ENCODE measurements at places on chromosomes 16 and 17.

- no peak for DNase-seq
Observed at GRCh38 chr17:45910667-45911066, 16.3 kb downstream of the MAPT start.

DNA sequence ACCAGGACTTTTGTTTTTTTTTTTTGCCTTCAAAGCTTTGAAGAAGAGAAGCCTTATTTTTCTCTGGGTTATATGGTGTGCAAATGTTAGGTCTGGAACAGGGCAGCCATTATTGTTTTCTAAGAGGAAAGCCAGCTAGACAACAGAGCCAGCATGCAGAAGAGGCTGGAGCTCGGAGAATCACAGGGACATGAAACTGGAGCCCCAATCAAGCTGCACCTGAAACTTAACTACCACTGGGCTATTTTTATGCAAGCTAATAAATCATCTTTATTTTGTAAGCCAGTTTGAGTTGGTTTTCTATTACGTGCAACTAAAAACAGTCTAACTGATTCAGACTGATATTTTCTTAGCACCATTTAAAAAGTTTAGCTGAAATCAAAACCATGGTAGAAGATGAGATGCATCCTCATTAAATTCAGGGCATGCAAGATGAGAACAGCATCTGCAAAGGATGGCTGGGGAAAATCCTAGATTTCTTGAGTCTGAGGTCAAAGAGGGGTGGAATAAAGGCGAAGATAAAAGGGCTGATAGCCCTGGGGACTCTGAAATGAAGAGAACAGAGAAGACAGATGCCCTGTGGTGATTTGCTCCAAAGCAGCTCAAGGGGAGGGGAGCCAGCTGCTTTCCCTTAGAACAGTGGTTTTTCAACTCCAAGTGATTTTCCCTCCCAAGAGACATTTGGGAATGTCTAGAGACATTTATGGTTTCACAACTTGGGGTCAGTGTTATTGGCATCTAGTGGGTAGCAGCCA, 177.1 kb upstream of the WSCD1 start:
- DNase-seq, result no peak

DNA sequence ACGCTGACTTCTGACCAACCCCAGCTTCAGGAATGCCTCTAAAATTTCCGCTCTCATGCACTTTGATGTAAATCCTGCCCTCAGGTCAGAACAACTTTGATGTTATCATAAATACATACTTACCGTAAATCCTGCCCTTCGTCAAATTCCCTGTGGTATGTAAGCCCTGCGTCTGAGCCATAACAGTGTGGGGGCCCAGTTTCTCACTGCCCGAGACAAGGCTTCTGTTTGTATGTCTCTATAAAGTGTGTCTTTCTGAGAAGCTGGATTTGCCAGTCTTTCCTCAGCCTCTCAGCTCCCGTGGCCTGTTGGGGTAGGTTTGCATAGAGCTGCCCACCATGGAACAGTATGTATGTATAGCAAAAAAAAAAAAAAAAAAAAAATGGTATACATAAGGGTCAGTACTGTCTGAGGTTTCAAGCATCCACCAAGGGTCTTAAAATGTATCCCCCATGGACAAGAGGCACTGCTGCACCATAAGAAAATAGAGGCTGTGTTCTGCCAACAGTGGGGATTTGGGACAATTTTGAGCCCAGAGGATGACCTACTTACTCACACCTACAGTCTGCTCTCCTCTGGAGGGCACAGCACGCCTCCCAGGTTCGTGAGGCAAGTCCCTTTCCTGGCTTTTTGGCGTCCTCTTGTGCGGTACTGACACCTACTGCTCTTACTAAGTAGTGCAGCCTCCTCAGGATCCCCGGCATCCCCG, 17.5 kb downstream of the PRMT7 start:
- DNase-seq, result peak; percentile 91

GRCh38 chr16:84606081-84606875, 11.6 kb downstream of the COTL1 start:
- no peak for DNase-seq

DNA sequence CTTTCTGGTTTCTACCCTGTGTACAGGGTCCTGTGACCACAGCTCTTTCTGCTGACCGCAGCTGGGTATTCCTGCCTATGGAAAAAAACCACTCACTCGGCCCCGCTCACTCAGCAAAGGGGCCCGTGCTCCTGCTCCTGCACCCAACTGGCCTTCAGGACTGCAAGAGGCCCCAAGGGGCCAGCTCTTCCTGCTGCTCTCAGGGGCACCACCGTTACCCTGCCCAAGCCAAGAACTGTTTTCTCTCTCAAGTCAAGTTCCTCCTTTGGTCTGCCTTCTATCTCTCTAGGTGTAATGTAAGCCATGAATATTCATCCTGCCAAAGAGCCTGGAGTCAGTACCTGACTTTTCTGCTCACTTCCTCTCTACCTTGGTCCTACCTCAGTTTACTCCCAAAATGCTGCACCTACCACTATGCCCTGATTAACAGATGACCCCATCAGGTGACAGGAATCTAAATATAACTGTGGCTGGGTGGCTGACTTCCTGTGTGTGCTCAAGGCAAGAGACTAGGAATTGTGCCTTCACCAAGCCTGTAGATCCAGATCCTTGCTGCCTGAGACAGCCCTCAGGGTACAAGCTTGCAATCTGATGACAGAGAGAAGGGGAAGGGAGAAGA, 20.4 kb upstream of the SCIMP start:
- no peak for DNase-seq

DNA sequence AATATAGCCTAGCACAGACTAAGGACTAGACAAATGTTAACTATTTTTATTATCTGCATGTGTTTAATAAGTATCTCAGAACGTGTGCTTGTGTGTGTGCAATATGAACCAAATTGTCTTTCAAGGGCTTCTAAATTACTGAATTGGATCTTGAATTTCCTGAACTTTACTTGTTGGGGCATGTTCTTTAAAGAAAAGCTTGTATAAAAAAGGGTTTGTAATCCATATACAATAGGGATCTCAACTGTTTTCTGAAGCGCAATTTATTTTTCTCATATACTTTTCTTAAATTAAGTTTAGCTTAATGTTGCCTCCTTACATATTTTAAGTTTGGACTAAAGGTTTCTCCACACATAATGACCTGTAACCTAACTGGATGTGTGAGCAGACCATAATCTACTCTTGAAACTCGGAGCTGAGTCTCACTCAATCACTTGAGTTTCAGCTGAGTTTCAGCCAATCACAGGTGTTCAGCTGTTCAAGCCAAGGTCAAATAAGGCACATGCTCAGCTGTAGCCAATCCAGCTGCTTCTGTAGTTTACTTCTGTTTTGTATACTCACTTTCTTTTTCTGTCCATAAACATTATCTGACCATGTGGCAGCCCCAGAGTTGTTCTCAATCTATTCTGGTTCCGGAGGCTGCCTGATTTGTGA, 72.3 kb downstream of the CDK5R1 start:
- no peak for DNase-seq

DNA sequence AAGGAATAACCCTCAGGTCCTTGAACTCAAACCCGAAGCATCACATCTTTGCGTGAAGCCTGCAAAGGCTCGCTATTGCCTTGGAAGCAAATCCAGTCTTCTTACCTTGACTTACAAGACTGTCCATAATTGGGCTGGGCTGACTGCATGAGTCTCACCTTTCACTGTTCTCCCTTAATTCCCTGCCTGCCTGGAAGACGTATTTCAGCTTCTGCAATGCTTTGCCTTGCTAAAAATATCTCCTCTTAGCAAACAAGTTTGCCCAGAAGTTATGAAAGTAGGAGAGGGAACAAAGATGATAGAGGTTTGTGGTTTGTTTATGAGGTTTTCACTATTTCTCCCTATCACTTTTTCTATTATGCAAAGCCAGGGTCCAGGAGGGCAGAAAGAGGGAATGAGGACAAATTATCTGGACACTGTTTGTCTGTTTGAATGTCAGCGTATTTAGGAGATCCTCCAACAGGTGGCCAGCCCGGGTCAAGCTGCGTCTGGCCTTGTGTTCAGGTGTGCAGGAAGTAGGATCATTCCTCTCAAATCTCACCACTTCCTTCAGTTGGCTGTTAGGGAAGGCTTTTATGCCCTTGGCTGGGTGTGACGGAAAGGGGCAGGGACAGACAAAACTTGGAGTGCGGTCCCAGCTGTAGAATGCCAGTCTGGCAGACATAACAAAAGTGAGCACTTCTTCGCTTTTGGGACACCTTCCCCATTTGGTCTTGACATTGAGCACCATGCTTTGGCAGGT, 488.9 kb downstream of the CDH13 start:
- DNase-seq, result no peak

DNA sequence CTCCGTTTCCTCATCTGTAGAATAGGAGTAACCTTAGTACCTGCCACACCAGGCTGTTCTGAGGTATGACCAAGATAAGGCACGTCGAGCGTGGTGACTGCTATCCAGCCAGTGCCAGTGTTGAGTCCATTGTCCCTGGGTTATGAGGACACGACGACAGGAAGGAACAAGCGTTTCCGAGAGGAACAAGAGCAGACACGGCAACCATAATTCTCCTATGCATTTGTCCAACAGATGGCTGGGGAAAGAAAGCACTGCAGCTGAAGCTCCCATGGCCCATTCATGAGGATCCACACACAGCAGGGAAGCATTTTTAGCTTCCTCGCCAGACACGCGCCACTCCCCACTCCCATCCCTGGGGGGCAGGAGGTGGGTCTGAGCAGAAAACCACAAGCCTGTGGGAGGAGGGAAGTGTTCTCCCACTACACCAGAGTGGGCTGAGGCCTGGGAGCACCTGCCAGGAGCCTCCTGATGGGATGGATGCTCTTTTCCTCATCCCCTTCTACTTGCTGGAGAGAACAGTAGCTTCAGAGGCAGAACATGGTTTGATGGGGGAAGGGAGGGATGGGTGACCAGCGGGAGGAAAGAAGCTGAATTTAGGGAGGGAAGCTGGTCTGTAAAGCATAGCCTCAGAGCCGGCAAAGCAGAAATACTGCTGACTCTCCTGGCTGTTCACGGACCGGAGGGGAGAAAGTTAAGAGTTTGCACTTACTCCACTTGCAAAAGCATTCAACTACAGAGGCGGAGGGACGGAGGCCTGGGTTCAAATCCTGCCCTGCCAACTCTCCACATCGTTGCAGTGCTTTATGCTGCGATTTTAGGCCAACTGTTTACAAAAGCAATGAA, 2.7 kb downstream of the COTL1 start:
- DNase-seq, result no peak

- peak; percentile 66 for DNase-seq
Observed at GRCh38 chr16:66342294-66342900, 24.1 kb upstream of the CDH5 start.

DNA sequence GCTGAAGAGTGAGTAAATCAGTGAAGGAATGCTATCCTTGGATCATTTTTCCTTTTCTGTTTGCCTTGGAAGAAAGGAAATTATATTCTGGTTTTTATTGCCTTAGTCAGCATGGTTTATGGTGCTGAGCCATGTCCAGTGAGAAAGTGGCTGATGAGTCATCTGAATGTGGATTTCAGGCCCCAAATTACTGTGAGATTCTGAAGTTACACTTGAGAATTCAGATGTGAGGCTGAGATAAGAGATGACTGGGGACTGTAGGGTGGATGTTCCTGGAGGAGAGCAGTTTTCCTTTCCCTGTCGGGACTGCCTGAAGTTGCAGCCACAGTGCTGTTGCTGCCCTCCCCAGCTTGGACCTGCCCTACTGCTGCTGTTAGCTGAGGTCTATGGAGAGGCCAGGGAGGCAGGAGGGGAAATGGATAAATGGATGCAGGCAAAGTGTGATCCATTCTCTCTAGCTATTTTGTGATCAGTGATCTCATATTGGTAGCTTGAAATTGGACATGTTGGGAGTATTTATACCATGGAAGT, 4.2 kb upstream of the MAP3K14 start:
- DNase-seq, result peak; percentile 86

- DNase-seq, result no peak
Observed at GRCh38 chr16:82108100-82108499, 61.9 kb downstream of the MPHOSPH6 start.

GRCh38 chr17:32941419-32942032, 13.6 kb downstream of the TMEM98 start:
- no peak for DNase-seq

DNA sequence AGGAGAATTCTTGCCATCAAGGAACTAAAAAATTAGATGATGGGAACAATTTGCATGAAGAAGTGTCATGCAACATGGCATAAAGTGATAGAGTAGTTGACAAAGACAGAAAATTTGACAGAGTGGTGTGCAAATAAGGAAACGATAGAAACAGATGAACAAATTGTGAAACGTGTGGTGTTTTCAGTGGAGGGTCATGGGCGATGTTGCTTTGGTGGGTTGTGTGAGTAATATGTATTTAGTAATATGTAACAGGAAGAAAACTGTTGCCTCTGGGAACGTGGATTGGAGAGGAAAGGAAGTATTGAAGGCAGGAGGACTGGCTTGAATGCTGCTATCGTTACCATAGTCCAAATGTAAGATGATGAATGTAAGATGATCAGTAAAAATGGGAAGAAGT, 3.6 kb downstream of the COX10 start:
- DNase-seq, result no peak

GRCh38 chr17:48588528-48588927, 1.5 kb downstream of the HOXB3 start:
- no peak for DNase-seq

GRCh38 chr17:74210191-74211140, 2.9 kb upstream of the TTYH2 start:
- DNase-seq, result peak; percentile 90

DNA sequence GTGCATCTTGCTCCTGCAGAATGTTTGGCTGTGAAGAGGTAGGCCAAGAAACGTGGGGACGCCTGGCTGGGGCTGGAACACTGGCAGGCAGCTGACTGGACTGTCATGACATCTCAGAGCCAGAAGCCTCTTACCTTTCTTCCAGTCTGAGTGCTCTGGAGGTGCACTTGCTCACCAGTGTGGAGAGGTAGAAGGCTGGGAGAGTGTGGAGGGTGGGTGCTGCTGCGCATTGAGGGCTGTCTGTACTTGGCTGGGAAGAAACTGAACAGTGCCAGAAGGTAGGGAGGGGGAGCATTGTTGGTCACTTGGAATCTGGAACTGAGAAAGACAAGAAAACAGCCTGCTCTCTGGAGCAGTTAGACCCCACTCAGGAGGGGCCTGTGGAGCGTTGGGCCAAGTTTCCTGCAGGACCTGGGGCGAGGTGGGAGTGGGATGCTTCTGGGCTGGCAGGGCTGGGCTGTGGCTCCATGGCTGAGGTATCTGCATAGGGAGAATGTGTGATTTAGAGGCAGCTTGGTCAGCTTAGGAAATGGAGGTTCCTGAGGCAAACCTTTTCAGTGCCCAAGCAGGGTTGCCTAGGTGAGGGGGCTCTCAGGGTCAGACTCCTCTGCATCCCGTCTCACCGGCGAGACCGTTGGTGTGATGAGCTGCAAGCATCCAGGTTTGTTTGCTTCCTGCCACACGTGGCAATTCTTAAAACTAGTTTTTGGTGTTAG, 55.1 kb downstream of the KSR1 start:
- DNase-seq, result no peak

GRCh38 chr16:83145297-83145696, 518.5 kb downstream of the CDH13 start:
- no peak for DNase-seq

GRCh38 chr17:48725004-48725287, 2.0 kb downstream of the PRAC2 start:
- DNase-seq, result no peak

- DNase-seq, result peak; percentile 98
Observed at GRCh38 chr17:29589524-29590410, at the start of gene GIT1. TSS of gene GIT1 (minus strand) at chr17:29589648. CDS start at chr17:29589378, 270 bp downstream.
